ENCODE measurements at places on chromosomes 3 and 15.

DNA sequence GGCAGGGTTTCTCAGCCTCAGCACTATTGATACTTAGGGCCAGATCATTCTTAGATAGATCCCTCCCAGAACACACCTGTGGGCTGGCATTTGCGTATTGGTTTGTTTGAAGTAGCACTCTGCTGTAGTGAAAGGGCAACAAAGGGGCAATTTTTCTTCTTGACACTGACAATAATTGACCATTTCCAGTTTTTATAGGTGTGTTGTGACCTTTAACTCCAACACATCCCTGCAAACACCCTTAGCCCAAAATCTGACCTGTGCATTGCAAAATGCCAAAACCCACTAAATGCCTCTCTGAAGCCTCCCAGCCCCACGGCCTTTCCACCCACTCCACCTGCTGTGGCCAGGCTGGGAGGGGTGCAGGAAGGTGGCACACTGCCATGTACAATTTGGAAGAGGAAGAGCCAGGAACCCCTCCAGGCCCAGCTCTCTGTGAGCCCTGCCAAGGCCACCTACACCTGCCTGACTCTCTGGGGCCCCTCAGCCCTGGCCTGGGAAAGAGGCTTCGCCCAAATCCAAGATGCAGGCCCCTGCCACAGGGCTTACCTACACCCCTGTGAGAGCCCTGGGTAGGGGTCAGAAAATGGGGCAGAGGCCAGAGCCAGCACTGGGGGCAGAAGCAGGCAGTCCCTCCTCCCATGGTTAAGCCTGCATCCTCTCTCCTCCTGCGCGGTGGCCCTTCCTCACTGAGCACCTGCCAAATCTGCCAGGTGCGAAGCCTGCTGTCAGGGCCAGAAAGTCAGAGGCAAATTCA lies 9.6 kb upstream of the CYP11A1 start:
- DNase-seq = no peak

DNA sequence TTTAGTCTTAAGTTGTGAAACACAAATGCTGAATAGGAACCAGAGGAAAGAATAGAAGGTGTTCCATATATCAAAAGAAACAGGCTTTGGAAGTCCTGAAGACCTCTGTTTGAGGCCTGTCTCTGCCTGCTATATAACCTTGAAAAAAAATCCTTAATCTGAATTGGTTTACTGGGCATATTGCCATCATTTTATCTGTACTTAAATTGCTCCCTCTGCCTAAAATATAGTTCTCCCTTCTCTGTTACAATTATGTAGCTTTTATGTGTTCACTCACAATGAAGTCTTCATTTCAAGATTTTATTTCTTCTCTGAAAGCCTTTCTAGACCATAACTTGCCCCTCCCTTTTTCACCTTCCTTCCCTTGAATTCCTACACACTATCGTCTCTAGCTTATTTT lies 21.2 kb downstream of the ARL13B start:
- no peak for DNase-seq

DNA sequence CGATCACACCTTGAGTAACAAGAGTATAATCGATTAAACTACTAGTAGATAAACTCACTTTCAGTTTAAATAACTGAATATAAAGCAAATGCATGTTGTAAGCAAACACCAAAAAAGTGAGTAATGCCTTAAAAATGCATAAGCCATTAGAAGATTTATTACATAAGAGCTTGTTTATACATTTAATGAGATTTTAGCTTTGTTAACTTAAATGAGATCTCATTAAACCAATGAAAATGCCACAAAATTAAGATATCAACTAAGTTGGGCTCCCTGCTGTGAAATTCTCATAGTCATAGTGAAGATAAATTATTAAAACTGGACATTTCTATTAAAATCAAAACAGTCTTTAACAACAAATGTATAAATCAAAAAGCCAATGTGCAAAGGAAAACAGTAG lies 701.2 kb downstream of the NLGN1 start:
- no peak for DNase-seq

GRCh38 chr3:195508185-195508584 lies 34.9 kb downstream of the PPP1R2 start:
- DNase-seq = no peak
